HS-27A (cell line): ENCODE measurements at places on chromosomes 3 and 15.

GRCh38 chr3:117035745-117036144 is 326.2 kb downstream of the TUSC7 start:
- DNase-seq, result no peak

- no peak for DNase-seq
Observed at GRCh38 chr3:61808526-61808925, 247.2 kb downstream of the PTPRG start.

GRCh38 chr3:114566767-114567166 is 272.9 kb downstream of the TIGIT start:
- no peak for DNase-seq

DNA sequence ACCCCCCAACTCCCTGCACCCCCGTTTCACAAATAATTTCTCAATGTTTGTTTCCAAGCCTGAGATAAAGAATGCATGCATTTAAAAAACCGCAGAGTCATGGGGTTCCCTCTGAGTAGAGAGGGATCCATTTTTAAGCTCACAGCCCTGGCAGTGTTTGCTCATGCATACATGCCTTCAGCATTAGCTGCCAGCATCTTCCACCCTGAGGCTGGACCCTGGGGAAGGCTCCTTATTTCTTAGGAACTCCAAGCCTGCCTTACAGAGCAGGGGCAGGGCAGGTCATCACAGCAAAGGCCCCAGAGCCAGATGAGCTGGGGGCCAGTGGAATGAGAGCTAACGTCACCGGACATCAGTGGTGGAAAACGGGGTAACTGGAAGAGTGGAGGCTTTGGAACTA is 31.3 kb downstream of the TLE3 start:
- DNase-seq, result no peak

GRCh38 chr15:60005352-60006202 is 1.5 kb downstream of the FOXB1 start:
- no peak for DNase-seq

GRCh38 chr3:128372281-128372680 is 94.4 kb downstream of the DNAJB8 start:
- DNase-seq, result no peak

- no peak for DNase-seq
Observed at GRCh38 chr3:46484911-46485778, 12.6 kb upstream of the RTP3 start.

DNA sequence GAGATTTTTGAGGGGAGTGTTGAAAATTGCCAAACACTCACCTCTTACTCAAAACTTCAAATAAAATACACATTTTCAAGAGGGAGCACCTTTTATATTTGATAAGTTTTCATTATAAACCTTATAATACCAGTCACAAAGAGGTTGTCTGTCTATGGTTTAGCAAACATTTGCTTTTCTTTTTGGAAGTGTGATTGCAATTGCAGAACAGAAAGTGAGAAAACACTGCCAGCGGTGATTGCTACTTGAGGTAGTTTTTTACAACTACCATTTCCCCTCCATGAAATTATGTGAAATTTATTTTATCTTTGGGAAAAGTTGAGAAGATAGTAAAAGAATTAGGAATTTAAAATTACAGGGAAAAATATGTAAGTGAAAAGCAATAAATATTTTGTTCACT is 20.1 kb downstream of the DIPK2A start:
- no peak for DNase-seq

DNA sequence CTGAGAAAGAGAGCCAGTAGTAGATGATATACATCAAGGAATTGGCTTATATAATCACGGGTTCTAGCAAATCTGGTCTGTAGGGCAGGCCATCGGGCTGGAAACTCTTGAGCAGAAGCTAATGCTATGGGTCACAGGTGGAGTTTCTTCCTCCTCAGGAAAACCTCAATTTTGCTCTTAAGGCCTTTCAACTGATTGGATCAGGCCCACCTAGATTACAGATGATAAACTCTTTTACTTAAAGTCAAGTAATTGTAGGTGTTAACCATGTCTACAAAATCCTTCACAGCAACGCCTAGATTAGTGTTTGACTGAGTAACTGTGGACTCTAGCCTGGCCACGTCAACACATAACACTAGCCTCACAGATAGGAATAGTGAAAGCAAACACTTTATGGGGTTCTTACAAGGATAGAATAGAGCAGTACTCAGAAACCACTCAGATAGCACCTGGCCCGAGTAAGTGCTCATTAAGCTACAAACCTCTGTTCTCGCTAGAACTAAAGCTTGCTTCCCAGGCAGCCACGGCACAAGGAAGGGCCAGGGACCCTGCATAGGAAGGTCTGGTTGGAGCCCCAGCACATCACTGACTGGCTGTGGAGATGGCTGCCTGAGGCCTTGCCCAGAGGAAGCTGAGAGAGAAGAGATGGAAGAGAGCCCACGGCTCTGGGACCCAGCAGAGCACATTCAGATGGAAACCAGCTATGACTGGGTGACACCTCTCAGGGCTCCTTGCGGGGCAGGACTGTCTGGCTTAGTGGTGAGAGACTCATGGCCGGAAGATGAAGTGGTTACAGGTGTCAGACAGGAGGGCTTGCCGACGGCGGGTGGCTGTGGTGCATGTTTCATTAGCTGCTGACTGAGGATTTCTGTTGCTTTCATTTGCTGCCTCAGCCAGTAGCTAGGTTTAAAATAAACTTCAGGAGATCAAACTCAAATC is 202.5 kb upstream of the TLE3 start:
- no peak for DNase-seq

DNA sequence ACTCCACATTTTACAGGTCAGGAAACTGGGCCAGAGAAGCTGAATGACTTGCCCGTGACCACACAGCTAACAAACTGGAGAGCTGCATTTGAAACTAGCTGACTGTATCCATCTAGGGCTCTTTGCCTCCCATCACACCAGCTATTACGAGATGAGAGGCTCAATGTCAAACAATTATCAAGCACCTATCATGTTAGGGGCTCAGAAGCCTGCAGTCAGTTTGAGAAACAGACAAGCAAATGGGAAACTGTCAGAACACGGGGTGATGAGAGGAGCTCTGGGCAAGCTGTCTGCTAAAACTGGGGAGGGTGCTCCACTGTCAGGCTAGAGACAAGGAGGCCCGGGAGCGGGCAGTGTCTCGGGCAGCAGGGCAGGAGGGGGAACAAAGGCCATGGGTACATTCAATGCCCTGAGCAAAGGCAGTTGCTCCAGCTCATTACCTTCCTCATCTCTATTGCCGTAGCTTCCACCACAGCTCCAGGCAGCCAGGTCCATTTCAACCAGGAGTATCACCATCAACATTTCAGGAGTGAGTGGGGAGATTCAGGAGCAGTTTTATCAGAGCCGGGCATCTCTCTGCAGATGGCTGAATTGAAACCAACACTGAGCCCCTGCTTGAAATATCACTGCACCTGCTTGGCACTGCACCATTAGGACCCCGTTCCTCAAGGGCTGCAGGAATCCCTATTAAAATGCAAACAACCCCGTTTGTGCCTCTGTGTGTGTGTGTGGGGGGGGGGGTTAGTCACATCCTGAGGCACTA is 122.6 kb downstream of the RAB11A start:
- no peak for DNase-seq

DNA sequence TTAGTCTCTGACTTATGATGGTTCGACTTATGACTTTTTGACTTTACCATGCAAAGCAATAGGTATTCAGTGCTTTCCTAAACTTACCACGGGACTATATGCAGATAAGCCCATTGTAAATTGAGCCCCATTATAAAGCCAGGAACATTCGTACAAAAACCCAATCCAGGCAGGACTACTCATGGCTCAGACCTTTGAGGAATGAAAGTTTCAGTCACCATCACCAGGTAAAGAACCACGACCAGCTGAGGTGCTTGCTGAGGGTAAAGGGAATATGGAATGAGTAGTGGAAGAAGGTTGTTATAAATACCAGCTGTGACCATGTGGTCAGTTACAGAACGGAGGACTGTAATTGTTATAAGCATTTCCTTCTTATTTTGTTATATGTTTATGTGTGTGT is 54.9 kb upstream of the BNC1 start:
- no peak for DNase-seq

- DNase-seq, result no peak
Observed at GRCh38 chr3:10006048-10006761, 19.6 kb upstream of the EMC3 start.

GRCh38 chr15:90665288-90666134 is 51.6 kb upstream of the BLM start:
- DNase-seq, result no peak

DNA sequence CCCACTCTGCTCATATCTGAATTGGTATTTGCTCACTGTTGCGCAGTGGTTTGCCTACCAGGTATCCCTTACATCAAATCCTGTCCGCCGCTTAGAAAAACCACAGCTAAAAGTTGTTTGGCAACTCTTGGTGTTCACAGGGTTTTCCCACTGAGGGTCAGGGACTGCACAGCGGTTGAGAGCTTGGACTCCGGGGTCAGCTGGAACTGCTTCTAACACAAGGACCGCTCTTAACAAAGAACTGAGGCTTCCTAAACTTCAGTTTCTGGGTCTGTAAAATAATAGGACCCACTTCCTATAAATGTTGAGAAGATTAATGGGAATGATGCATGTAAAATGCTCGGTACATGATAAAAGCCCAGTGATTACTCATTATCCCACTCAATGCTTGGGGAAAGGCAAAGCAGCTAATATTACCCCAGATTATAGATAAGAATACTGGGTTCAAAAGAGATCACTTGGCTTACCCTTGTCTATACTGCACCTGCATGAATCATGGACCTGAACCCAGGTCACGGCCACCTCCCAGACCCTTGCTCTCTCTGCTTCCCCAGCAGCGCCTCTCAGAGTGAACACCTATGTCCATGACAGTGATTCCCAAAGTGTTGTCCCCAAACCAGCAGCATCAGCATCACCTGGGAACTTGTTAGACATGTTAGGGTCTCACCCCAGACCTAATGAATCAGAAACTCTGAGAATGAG is 36.1 kb downstream of the LIPC start:
- DNase-seq, result no peak

GRCh38 chr3:170064108-170064507 is 26.3 kb downstream of the GPR160 start:
- no peak for DNase-seq

DNA sequence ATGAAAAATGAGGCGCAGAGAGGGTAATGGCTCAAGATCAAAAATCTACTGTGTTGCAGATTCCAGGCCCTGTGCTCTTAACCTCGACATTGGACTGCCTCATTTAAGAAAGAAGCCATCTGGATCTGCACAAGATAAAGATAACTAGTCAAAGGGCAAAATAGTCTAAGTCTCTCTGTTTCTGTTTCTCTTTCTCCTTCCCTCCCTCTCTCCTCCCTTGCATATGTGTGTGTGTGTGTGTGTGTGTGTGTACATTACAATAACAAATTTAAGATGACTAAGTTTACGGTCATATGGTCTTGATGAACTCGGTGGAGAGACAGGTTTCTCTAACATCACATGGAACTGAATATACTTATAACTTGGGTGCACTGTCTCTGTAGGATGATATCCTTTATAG is 69.2 kb downstream of the MEIS2 start:
- no peak for DNase-seq

DNA sequence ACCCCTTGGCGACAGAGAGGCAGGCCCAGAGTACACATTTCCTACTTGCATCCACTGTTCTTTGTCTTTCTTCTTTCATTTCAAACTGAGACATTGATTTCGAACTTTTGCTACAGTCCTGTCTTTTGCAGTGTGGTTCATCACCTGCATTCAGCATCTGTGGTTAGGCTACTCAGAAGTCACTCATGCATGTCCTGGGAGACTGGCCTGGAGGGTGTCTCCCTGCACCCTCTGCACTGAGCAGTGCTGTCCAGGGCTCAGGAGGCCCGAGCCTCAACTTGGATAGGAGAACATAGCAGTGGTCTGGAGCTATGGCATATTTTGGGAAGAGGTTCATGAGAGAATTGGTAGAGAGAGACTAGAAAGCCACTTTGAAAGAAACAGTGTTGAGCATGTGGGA is 240.2 kb upstream of the TPRG1 start:
- DNase-seq, result no peak

- DNase-seq, result no peak
Observed at GRCh38 chr3:54121414-54122323, 683 bp upstream of the CACNA2D3 start.

GRCh38 chr3:124791639-124792151 is 61.4 kb downstream of the UMPS start:
- peak; percentile 86 for DNase-seq

- DNase-seq, result no peak
Observed at GRCh38 chr3:188207941-188208515, 54.1 kb downstream of the LPP start.

DNA sequence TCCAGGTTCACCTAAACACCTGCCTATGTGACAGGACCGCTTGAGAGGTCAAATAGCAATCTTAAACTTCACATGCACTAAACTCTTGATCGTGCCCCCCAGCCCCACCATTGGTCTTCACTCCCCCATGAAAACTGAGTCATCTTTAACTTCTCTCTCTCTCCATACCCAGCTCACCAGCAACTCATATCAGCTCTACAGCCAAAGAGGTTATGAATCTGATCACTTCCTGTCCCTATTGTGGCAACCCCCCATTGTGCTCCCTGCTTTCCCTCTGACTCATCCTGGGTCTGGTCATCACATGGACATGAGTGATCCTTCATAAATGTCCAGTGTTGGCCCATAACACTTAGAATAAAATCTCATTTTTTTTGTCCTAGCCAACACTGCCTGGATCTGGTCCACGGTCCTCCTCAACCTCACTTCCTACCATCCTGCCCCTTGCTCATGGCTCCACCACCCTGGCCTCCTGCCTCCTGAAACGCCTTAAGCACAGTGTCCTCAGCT is 103.4 kb upstream of the HACD2 start:
- peak; percentile 93 for DNase-seq

- DNase-seq, result no peak
Observed at GRCh38 chr3:187958432-187959003, 195.4 kb upstream of the LPP start.

GRCh38 chr3:130393594-130393993 is 48.1 kb downstream of the COL6A5 start:
- DNase-seq, result no peak

DNA sequence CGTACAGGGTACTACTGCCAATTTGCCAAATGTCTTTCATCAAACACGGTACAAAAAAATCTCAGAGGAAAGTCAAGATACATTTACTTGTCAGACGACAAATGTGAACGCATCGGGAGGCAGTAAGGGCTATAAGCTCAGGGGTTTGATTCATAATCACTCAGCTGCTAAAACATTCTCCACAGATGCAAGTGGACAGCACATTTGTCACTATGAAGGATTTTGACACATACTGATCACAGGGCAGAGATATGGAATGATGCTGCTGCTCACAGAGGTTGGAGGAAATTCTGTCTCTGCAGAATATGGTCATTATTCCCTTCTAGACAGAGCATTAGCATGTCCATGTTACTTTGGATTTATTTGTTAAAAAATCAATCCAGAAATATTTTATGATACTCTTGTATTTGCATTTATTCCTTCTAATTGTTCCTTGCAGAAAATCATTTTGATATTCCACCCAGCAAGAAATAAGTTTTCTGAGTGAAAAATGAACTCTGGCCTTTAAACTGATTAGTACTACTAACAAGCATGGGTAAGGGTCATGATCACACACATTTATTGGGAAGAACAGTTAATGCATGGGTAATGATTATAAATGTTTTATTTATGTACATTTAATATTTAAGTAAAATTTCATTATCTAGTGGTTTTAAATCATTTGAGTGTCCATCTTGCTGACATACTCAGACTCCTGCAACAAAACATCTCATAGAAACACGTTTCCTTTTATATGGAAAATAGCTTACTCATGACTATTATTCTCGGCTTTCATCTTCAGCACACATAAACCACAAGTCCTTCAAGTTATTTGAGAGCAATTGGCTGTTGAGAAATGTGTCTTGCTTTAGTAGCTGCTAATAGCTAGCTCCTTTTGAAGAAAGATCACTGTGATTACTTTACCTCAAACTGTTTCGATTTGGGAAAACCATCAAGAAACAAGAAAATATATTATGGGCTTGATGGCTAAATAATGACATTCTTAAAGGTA is 559.3 kb downstream of the MECOM start:
- DNase-seq, result no peak

GRCh38 chr3:66949898-66950297 is 48.2 kb upstream of the KBTBD8 start:
- DNase-seq, result no peak
